ENCODE measurements at places on chromosomes 2 and 18. TPM values are rescaled to one million over a fixed set of nuclear protein-coding genes. Genes with fewer than 3 reads are reported as not detected.
A peak's percentile ranks its signal among the peaks of the same experiment; 100 is the strongest.

The PLEK gene
- total RNA-seq = 2.2 TPM

DNA sequence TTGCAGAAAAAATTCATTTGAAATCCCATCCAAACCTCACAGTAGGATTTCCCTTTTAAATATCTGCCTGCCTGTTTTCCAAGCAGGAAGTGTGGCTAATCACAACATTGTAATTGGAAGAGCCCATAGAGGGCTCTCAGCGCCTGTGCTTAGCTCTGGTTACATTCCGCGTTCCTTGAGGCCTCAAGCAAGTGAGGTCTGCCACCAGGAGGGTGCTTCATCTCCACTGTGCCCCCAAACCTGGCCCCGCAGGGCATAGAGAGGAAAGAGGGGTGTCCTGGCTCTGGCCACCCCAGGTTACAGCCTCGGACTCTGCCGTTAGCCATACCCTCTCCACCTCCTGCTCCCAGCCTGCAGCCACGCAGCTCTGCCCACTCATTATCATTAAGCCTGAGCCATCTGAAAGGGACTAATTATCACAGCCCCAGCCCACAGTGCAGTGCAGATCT is 214.8 kb downstream of the SP3 start:
- H3K27me3 ChIP-seq = peaks cover 6% of the 10 kb centered on the region
- H3K4me3 ChIP-seq = no peak overlapping the region
- no peaks in the 10 kb centered on the region for H3K36me3 ChIP-seq
- no peaks in the 10 kb centered on the region for H3K4me1 ChIP-seq

The AKAIN1 gene
- not detected for total RNA-seq

- no peak overlapping the region for H3K4me3 ChIP-seq
- no peak for DNase-seq
- no peak overlapping the region for H3K27ac ChIP-seq
- H3K4me1 ChIP-seq = no peaks in the 10 kb centered on the region
- H3K27me3 ChIP-seq = no peaks in the 10 kb centered on the region
Observed at GRCh38 chr2:234677758-234678538, 181.1 kb upstream of the ARL4C start.

DNA sequence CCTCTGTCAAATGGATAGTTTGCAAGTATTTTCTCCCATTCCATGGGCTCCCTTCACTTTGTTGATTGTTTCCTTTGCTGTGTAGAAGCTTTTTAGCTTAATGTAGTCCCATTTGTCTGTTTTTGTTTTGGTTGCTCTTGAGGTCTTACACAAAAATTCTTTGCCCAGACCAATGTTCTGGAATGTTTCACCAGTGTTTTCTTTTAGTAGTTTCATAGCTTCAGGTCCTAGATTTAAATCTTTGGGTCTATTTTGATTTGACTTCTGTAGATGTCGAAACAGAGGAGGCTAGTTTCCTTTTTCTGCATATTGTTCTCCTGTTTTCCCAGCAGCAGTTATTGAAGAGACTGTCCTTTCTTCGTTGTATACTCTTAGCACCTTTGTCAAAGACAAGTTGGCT is 351.6 kb downstream of the PTPRM start:
- no peaks in the 10 kb centered on the region for H3K4me1 ChIP-seq
- H3K4me3 ChIP-seq = no peak overlapping the region
- H3K27me3 ChIP-seq = no peaks in the 10 kb centered on the region
- no peak for DNase-seq
- no peaks in the 10 kb centered on the region for H3K36me3 ChIP-seq

DNA sequence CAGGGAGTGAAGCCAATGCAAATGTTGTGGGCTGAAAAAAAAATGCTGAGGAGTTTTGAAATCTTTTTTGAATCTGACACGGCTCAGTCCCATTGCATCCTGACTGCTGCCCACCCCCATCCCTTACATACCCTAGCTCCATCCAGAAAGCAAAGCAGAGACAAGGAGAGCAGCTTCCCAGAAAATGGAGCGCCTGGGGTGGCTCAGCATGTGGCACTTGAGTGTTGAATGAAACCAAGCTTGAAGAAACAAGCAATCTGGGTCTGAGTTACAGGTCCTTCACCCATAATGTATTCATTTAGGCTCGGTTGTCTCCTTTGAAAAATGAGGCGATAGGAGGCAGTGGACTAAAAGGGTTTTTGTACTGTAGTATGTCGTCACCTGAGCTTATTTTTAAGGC is 244.2 kb upstream of the ACVR2A start:
- no peak overlapping the region for H3K27ac ChIP-seq
- H3K4me3 ChIP-seq = no peak overlapping the region
- H3K36me3 ChIP-seq = peaks cover 1% of the 10 kb centered on the region
- no peaks in the 10 kb centered on the region for H3K4me1 ChIP-seq
- DNase-seq = no peak

GRCh38 chr2:64398516-64399129 is 55.3 kb upstream of the LGALSL start:
- peaks cover 2% of the 10 kb centered on the region for H3K4me1 ChIP-seq
- H3K27ac ChIP-seq = no peak overlapping the region
- H3K27me3 ChIP-seq = no peaks in the 10 kb centered on the region

GRCh38 chr2:168030862-168031624 is 216.4 kb downstream of the STK39 start:
- H3K4me1 ChIP-seq = peaks cover 7% of the 10 kb centered on the region
- H3K27ac ChIP-seq = no peak overlapping the region
- no peak overlapping the region for H3K4me3 ChIP-seq
- H3K36me3 ChIP-seq = peaks cover 17% of the 10 kb centered on the region
- no peaks in the 10 kb centered on the region for H3K27me3 ChIP-seq

- no peaks in the 10 kb centered on the region for H3K27me3 ChIP-seq
- DNase-seq = no peak
- H3K27ac ChIP-seq = no peak overlapping the region
- no peak overlapping the region for H3K4me3 ChIP-seq
Observed at GRCh38 chr18:4658804-4659203, 203.7 kb upstream of the DLGAP1 start.

- DNase-seq = no peak
- no peaks in the 10 kb centered on the region for H3K4me1 ChIP-seq
- H3K4me3 ChIP-seq = no peak overlapping the region
Observed at GRCh38 chr2:126344493-126344892, 311.5 kb upstream of the GYPC start.

DNA sequence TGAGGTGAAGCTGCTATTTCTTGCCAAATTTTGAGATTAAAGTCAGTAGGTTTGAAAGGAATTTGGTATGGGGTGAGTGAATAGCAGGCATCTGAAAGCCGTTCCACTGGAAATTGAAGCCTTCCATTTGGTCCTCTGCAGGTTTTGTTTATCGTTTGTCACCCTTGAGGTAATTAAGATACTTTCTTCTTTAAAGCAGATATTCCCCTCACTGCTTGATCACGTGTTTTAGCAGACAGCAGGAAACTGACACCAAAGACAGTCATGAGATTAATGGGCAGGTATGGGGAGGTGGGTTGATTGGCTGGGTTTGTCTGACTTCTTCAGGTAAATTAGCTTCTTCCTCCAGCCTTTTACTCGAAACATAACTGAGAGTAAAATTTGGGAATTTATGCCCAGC is 10.7 kb downstream of the LPIN1 start:
- no peak overlapping the region for H3K4me3 ChIP-seq
- no peak for DNase-seq
- peak overlapping the region; percentile 82 for H3K27ac ChIP-seq
- peaks cover 23% of the 10 kb centered on the region for H3K36me3 ChIP-seq

The MEP1B gene
- not detected for total RNA-seq

- H3K4me1 ChIP-seq = peaks cover 8% of the 10 kb centered on the region
- no peak overlapping the region for H3K27ac ChIP-seq
- H3K27me3 ChIP-seq = no peaks in the 10 kb centered on the region
- no peaks in the 10 kb centered on the region for H3K36me3 ChIP-seq
- no peak for DNase-seq
- no peak overlapping the region for H3K4me3 ChIP-seq
Observed at GRCh38 chr2:68091439-68092034, 28.7 kb upstream of the C1D start.

The UBXN2A gene
- 12.6 TPM for total RNA-seq

The KCNJ3 gene
- not detected for total RNA-seq

- no peak for DNase-seq
- H3K36me3 ChIP-seq = no peaks in the 10 kb centered on the region
- H3K27me3 ChIP-seq = no peaks in the 10 kb centered on the region
Observed at GRCh38 chr2:241852981-241853631, 5.6 kb downstream of the PDCD1 start.

DNA sequence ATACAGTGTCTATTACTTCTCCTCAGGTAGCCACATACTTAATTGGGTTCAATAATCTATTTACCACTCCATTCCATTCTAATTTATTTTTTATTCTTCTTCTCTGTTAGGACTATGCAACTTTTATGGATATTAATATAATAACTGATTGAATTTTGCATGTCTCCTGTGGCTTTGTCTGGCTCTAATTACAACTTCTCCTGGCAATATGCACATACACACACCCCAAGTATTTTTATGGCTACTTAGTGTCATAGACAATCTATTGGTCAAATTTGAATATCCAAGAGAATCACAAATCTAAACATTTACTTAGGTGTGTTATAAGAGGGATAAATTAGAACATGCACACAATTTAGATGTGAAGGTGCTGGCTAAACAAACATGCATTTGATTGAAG is 73.1 kb downstream of the BOD1L2 start:
- no peak overlapping the region for H3K27ac ChIP-seq
- DNase-seq = no peak
- no peaks in the 10 kb centered on the region for H3K36me3 ChIP-seq
- peaks cover 12% of the 10 kb centered on the region for H3K27me3 ChIP-seq
- no peaks in the 10 kb centered on the region for H3K4me1 ChIP-seq

DNA sequence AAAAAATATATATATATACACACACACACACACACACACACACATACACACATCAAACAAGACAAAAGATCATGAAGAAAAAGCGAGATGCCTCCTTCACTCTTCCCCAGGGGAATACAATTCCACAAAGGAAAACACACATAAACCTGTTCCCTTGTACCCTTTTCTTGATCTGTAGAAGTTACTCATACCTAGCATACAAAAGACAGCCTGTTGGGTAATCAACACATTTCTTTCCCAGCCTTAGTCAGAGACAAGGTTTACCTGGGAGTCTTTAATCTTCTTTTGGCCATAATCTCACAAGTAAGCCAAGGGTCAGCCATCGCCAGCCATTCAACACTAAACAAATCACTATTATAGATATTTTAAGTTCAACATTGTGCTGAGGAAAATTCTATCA is 407.0 kb downstream of the SUCLG1 start:
- H3K4me1 ChIP-seq = no peaks in the 10 kb centered on the region
- no peaks in the 10 kb centered on the region for H3K27me3 ChIP-seq
- H3K4me3 ChIP-seq = no peak overlapping the region
- no peak overlapping the region for H3K27ac ChIP-seq
- no peaks in the 10 kb centered on the region for H3K36me3 ChIP-seq

DNA sequence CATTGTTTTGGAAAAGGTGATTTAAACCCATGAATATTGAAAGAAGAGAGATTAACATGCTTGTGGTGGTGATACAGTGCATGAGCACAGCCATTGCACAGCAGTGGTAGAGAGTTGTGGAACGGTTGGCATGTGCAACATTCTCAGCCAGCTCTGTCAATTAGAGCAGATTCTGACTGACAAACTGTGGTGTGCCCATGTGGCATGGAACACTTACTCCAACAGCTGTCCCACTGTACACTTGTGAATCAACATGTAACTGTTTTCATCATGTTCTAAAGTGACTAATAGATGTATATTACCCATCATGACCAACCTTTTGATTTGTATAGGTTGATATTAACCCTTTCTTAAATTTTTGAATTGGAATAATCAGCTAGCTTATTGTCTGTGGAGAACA is 55.6 kb downstream of the PKP4 start:
- no peaks in the 10 kb centered on the region for H3K27me3 ChIP-seq
- H3K4me1 ChIP-seq = peaks cover 5% of the 10 kb centered on the region
- no peak overlapping the region for H3K27ac ChIP-seq
- peaks cover 8% of the 10 kb centered on the region for H3K36me3 ChIP-seq
- DNase-seq = no peak

The NEB gene
- total RNA-seq = 0.20 TPM

The HOXD3 gene
- not detected for total RNA-seq

The FHOD3 gene
- not detected for total RNA-seq

- H3K4me1 ChIP-seq = no peaks in the 10 kb centered on the region
- H3K27me3 ChIP-seq = no peaks in the 10 kb centered on the region
- no peaks in the 10 kb centered on the region for H3K36me3 ChIP-seq
- no peak overlapping the region for H3K27ac ChIP-seq
- no peak for DNase-seq
- no peak overlapping the region for H3K4me3 ChIP-seq
Observed at GRCh38 chr18:25827961-25828561, 262.4 kb downstream of the SS18 start.

DNA sequence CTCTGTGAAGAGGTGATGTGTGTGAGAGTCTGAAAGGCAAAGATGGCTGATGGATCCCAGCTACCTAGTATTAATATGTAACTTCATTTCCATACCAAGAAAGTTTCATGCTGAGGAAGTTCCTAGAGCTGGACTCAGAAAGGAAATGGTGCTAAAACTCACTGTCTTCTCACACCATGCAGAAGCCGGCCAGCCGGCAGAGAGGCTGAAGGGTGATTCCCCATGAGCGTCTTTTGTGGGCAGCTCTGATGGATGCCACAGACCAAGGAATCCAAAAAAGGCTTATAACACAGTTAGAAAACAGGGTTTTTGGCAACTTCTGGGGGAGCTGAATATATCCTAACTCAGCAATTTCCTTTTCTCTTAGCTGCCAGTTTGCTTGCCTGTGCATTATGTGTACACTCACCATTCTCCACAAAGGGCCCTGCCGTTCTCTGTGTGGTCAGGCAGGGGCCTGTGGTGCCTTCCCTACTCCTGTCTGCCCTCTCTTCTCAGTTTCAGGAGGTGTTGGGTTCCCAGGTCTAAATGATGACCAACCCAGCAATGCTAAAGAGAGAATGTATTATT is 289.4 kb downstream of the MTX2 start:
- peaks cover 55% of the 10 kb centered on the region for H3K27me3 ChIP-seq
- H3K4me3 ChIP-seq = no peak overlapping the region
- no peak for DNase-seq

The MYCN gene
- 0.16 TPM for total RNA-seq

DNA sequence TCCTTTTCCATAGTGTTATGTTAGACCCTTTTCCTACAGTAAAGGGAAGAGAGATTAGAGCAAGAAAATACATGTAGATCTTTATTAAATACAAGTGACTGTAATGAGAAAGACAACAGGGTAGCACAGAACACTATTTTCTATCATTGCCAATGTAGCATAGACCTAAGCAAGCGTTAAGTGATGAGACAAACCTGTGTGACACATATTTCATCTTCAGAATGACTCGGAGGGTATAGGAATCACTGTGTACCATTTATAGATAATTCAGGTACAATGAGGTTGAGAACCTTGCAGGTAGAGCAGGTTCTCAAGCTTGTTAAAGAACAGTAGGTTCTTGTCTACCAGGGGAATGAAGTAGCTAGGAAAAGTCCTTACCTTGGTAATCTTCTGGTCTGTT is 15.9 kb downstream of the PDIA6 start:
- DNase-seq = no peak
- H3K27ac ChIP-seq = no peak overlapping the region
- H3K36me3 ChIP-seq = peaks cover 26% of the 10 kb centered on the region
- no peaks in the 10 kb centered on the region for H3K27me3 ChIP-seq
- peaks cover 4% of the 10 kb centered on the region for H3K4me1 ChIP-seq

- peak overlapping the region; percentile 22 for H3K27ac ChIP-seq
- H3K36me3 ChIP-seq = no peaks in the 10 kb centered on the region
- peak overlapping the region; percentile 3 for H3K4me3 ChIP-seq
- peaks cover 4% of the 10 kb centered on the region for H3K27me3 ChIP-seq
- peaks cover 45% of the 10 kb centered on the region for H3K4me1 ChIP-seq
- peak; percentile 68 for DNase-seq
Observed at GRCh38 chr2:28586867-28587266, 91.0 kb downstream of the PLB1 start.

GRCh38 chr18:59846814-59847490 is 52.8 kb upstream of the PMAIP1 start:
- peaks cover 15% of the 10 kb centered on the region for H3K4me1 ChIP-seq
- H3K36me3 ChIP-seq = no peaks in the 10 kb centered on the region
- peak overlapping the region; percentile 82 for H3K27ac ChIP-seq
- H3K27me3 ChIP-seq = no peaks in the 10 kb centered on the region
- DNase-seq = peak; percentile 68
- H3K4me3 ChIP-seq = no peak overlapping the region
